Temporal lobe (tissue), 4 donors: ENCODE measurements at places on chromosomes 13 and 19. TPM values are rescaled to one million over a fixed set of nuclear protein-coding genes. Genes with fewer than 3 reads are reported as not detected.

The PLVAP gene
- 0.74 TPM for total RNA-seq

The ONECUT3 gene
- total RNA-seq, result not detected

The FAM174C gene
- 8.9 TPM for total RNA-seq

The ETV2 gene
- not detected for total RNA-seq

The CEACAM19 gene
- 1.7 TPM for total RNA-seq

The TJP3 gene
- under 0.01 TPM for total RNA-seq

The RGS9BP gene
- total RNA-seq, result 0.49 TPM
